ENCODE measurements at places on chromosomes 2 and 18.
A peak's percentile ranks its signal among the peaks of the same experiment; 100 is the strongest.

DNA sequence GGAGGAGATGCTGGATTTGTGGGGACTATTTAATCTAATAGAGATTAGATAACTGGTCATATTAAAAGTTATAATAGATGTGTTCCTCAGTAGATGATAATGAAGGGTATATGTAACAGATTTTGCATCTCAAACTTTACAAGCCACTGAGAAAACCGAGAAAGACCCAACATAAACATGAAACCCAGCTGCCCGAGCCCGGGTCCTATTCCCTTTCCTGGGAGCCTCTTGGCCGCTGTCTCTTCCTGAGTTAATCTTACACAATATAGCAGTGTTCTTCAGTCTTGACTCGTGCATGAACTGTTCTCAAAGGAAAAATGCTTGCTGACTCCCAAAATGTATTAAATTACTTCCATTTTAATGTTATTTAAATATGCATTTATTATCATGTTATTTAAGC lies 94.5 kb downstream of the COPS8 start:
- no peak for DNase-seq

GRCh38 chr2:88038263-88039105 lies 17.1 kb downstream of the KRCC1 start:
- no peak for DNase-seq

- no peak for DNase-seq
These were observed 51.9 kb downstream of the REEP1 start for GRCh38 chr2:86285571-86285970.

DNA sequence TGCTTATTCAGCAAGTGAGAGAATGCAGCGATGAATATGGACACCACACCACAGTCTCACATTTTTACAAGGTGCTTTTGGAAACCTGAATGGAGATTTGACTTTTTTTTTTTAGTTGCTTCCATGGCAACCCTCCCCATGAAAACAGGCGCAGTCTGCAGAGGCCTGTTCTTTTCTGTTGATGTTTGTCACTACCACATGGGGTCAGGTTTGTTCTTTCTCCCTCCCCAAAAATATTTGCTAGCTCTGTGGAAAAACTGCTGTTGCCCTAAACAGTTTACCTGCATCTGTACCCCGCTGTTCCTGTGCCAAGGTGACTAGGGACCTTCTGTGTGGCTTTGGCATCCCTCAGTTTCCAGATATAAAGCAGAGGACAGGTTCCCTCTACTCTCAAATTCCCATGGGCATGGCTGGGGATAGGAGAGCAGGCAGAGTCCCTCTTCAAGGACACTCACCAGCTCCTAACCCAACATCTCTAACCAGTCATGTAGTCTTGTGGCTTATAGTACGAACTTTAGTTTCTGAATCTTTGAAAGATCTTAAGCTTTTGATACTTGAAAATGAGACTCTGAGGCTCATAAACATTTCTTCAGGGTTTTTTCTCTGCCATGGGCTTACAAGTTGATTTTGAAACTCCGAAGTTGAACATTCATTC lies 14.7 kb upstream of the MAPRE2 start:
- DNase-seq: no peak

GRCh38 chr2:156447761-156448160 lies 11.6 kb downstream of the GPD2 start:
- no peak for DNase-seq

DNA sequence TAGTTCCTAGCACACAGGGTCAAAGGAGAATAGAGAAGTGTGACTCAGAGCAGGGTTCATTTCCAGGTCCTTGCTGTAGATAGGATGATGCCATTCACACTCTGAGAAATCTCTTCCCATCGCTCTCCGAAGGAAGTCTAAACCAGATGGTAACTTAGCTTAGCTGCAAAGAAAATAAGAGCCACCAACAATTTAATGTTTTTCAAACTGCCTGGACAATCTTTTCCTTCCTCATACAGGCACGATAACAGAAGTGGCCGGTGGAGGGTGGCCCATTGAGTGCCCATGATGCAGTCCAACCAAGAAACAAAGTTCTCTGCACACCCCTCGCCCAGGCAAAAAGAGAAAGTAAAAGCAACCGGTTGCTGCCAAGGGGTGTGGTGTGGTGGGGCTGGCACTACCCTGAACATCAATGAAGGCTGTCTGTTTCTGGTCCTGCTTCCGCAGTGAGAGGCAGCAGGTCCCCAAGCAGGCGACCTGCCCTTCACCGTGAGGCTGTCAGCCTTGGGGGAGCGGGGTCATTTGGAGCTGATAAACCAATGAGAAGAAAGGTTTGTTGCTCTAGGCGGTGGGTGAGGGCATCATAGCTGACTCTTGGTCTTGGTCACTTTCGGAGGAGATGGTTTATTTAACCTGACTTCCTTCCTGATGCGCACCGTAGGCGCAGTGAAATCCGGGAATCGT lies 105.6 kb upstream of the CD302 start:
- peak; percentile 51 for DNase-seq

DNA sequence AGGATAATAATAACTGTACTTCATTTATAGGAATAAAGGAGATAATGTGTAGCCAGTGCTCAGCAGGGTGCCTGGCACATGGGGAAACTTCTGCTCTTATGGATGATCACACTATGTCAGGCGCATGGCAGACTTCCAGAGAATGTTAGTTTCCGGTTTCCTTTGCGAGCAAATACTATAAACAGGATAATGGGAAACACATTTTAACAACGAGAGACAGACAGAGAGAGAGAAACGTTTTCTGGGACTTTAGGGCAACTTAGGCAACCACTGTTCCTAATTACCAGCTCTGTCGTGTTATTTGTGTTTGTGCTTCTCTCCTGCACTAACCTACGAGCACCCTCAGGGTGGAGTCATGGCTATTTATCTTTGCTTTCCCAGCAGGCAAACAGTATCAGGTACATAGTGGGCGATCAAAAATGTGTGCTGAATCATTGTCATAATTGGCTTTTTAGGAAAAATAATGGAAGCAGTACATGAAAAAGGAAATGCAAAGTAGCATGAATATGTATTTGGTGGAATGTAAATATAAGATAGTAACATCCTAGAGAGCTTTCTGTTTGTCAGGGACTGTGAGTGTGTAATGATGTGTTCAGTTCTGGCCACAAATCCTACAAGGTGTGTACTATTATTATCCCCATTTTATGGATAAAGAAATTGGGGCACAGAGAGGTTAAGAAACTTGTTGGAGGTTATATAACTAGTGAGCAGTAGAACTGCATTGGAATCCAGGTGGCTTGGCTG lies 36.8 kb upstream of the IGFBP2 start:
- no peak for DNase-seq

DNA sequence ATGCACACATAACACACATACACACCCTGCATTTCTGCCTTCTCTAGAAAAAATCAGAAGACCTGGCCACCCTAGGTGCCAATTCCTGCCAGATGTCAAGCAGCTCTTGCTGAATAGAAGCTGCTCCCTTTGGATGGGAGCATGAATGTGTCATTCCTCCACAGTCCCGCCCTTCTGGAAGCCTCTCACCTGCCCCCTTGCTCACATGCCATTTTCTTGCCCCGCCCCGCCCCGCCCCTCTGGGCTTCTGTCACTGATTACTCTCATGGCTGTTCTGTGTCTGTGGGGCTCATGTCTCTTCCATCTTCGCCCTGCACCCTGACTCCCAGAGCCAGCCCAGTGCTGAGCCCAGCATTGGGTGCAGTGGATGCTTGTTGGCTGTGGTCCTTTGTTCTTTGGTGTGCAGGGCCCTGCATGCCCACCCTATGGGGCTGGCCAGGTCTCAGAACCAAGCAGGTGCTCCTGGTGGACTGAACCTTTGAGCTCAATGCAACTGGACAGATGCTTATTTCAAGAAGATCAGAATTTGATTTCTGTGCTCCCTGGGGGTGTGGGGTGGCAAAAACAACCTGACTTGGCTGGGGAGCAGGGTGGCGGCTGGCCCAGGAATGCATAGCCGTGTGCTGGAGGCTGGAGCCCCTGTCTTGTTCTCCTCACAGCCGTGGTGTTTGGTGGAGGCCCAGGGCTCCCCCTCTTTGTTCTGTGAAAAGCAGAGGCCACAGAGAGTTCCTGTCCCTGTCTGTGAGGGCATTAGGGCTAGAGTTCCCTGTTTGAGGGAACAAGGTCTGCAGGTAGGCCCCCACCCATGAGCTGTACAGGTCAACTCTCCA lies 140.6 kb upstream of the GLI2 start:
- DNase-seq: no peak

DNA sequence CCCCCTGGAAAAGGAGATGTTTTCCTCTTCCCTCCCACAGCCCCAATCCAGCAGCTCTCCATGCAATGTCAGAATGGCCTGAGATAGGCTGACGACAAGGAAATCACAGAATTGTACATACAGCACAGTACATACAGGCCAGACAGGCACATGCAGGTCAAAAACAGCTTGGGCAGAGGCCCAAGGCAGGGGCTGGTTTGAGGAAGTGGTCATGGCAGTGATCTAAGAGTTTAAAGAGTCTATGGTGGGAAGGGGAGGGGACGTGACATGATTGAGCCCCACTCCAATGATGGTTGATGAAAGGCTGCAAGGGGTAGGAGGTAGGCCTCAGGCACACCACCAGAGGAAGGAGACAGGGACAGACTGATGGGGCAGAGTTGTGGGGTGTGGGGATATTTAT lies 4.3 kb downstream of the DCTN1 start:
- no peak for DNase-seq

DNA sequence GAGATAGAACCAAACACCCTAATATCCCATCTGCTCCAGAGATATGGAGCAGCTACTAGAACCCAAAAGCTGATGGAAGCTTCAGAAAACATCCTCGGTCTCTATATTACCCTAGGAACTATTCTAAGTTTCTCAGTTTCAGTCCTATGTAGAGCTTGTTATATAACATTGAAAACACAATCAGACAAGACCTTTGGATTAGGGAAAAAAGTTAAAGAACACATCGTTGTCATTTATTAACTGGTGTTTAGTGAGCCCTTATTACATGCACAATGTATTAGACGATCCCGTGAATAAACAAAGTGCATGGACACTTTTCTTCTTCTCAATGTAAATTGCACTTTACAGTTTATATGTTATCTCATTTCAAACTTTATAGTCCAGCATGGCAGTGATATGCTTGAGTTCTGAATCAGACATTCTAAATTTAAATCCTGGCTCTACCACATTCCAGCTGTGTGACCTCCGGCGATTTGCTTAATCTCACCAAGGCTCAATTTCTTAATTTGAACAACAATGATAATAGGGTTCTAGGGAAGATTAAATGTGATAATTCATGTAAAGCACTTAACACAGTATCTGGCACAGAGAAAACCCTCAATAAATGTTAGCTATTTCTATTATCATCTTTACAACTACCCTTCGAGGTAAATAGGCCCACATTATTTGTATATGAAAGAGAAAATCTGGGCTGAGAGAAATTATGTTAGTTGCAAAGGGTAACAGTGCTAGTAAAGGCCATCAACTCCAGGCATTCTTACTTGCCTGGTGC lies 83.6 kb upstream of the PIK3C3 start:
- no peak for DNase-seq

DNA sequence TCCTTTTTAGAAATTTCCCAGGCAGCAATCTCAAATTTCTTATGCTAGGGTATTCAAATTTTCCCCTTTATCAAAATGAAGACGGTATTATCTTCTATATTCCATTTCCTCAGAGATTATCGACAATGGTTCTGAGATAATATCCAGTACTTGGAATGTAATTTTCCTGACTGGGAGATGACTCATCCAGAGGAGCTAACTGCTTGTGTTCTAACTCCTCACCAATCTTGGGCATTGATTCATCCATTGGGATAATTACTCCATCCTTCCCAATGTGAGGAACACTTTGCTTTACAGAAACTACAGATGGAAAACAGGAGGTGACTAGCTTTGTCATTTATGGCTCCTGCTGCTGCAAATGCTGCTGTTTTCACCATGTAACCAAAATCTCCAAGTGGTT lies 239.4 kb upstream of the LYPD1 start:
- no peak for DNase-seq

DNA sequence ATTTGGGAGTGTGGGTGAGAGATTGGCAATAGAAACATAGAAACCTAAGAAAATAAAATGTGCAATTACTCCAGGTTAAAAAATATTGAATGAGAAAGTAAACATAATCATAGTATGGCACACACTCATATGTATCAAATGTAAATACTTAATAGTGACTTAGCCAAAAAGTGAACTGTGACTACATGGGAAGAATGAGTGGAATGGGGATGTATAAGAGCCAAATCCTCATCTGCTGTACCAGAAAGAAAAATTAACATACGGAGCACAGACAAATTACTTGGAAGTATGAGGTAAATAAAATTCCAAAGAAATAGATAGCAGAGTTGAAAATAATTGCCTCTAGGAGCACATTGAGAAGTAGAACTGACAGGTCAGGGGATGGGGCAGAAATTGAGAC lies 4.0 kb downstream of the FLACC1 start:
- no peak for DNase-seq

DNA sequence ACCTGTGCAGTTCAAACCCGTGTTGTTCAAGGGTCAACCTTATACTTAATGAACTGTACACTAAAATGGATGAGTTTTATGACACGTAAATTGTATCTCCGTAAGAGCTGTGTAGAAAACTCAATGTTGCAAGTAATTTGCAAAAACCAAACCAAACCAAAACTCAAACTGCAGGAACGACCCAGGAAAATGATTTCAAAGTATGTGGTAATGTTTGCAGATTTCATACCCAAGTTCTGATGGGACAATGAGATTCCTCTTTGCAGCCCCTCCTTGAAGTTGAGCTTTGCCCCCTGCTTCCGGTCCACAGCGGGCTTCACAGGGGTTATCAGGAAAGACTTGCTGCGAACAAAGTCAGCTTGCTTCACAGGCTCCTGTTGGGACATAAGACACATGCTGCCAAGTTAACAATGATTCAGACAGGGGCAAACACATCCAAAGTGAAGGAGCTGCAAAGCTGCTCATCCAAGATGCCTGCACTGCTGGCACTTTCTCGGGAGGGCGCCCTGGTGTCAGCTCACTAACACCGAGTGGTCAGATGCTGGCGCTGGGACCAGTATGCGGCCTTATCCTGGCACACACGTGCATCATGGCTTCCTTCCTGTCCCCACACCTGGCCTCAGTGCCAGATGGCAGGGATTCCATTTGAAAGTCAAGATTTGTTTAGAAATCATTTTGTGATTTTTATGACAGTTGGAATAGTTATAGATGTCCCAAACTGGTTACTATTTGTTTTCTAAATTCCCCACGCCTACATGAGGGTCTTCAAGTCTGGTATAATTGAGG lies 65.2 kb upstream of the MGAT4A start:
- no peak for DNase-seq

GRCh38 chr2:74935975-74936391 lies 22.5 kb upstream of the POLE4 start:
- no peak for DNase-seq

DNA sequence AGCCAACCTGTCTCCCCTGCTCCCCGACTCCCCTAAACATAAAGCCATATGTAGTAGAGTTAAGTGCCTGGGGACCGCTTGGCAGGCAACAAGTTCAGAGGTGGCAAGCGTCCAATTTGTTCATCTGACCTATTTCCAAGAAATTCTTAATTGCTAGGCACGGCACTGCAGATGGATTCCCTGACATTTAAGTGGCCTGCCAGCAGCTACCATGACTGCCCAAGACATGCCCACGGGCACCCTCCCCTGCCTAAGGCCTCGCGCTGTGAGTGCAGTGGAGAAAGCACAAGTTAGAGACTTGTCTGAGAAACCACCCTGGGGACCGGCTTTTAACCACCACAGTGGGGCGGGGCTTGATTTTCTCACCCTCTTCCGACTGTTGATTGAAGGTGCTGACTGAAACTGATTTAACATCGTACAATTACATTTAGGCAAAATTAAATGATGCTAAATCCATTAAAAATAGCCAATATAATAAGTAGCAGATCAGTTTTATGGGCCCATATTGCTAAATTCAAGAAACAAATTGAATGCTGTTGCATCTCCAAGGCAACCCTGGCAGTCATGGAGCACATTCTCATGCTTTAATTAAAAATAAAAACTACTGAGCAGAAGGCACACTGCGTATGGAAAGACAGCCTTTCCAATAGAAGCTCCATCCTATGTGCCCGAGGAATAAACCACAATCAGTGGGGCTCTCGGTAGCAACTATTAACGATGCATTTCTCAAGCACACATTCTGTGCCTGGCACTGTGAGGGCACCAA lies 163.6 kb upstream of the ACAA2 start:
- no peak for DNase-seq
